HepG2 (cell line): ENCODE measurements at places on chromosomes 4 and X. TPM values are rescaled to one million over a fixed set of nuclear protein-coding genes. Genes with fewer than 3 reads are reported as not detected.

The MAGED4 gene
- polyA plus RNA-seq = 21.6 and 32.1 TPM in 2 replicates

The HSFX1 gene
- 0.08 and 0.12 TPM in 2 replicates for polyA plus RNA-seq

The GABRG1 gene
- polyA plus RNA-seq = 0.03 TPM in 1 of 2 replicates, not detected in the other

The MAGEA10 gene
- not detected in 2 replicates for polyA plus RNA-seq

The EFHC2 gene
- polyA plus RNA-seq = not detected in 2 replicates

The RASL11B gene
- polyA plus RNA-seq = 0.12 and 0.20 TPM in 2 replicates

The EDA2R gene
- 10.9 and 12.0 TPM in 2 replicates for polyA plus RNA-seq

The USP17L28 gene
- not detected in 2 replicates for polyA plus RNA-seq

The STPG2 gene
- not detected in 2 replicates for polyA plus RNA-seq

The GRXCR1 gene
- not detected in 2 replicates for polyA plus RNA-seq

The GPAT3 gene
- 1.9 and 2.4 TPM in 2 replicates for polyA plus RNA-seq

The CYP2U1 gene
- 1.3 and 1.4 TPM in 2 replicates for polyA plus RNA-seq

The DOK7 gene
- polyA plus RNA-seq = 0.03 and 0.05 TPM in 2 replicates

The SHROOM3 gene
- 0.01 TPM in 1 of 2 replicates, not detected in the other for polyA plus RNA-seq

The ADH7 gene
- polyA plus RNA-seq = not detected in 2 replicates

The GSX2 gene
- polyA plus RNA-seq = not detected in 2 replicates

The TAF7L gene
- polyA plus RNA-seq = 0.05 TPM in 1 of 2 replicates, not detected in the other

The VCX2 gene
- not detected in 2 replicates for polyA plus RNA-seq

The UNC5C gene
- polyA plus RNA-seq = not detected in 2 replicates

The RHOXF2 gene
- not detected in 2 replicates for polyA plus RNA-seq

The MED14 gene
- polyA plus RNA-seq = 15.8 and 16.3 TPM in 2 replicates

The AFAP1 gene
- 2.0 and 2.5 TPM in 2 replicates for polyA plus RNA-seq

The VEGFD gene
- 0.11 and 0.34 TPM in 2 replicates for polyA plus RNA-seq

The TRIM61 gene
- not detected in 2 replicates for polyA plus RNA-seq

The MID1 gene
- 1.1 and 1.2 TPM in 2 replicates for polyA plus RNA-seq

The AFF1 gene
- 13.8 and 15.5 TPM in 2 replicates for polyA plus RNA-seq

The TMEM150C gene
- 0.24 and 0.33 TPM in 2 replicates for polyA plus RNA-seq

The NEUROG2 gene
- polyA plus RNA-seq = not detected in 2 replicates

The MAGEC2 gene
- polyA plus RNA-seq = not detected in 2 replicates

The CFAP299 gene
- polyA plus RNA-seq = not detected in 2 replicates

The P2RY8 gene
- 1.3 and 3.1 TPM in 2 replicates for polyA plus RNA-seq

The SUPT20HL1 gene
- not detected in 2 replicates for polyA plus RNA-seq

The FABP2 gene
- polyA plus RNA-seq = 0.72 and 0.78 TPM in 2 replicates

The GPR82 gene
- polyA plus RNA-seq = not detected in 2 replicates

The CHIC2 gene
- 8.4 and 10.0 TPM in 2 replicates for polyA plus RNA-seq

The KLF8 gene
- polyA plus RNA-seq = 0.03 TPM in 1 of 2 replicates, not detected in the other

The BEX1 gene
- polyA plus RNA-seq = 26.6 and 29.4 TPM in 2 replicates

The VCX gene
- 0.13 TPM in 1 of 2 replicates, not detected in the other for polyA plus RNA-seq

The SMAD1 gene
- 11.8 and 16.6 TPM in 2 replicates for polyA plus RNA-seq

The LRP2BP gene
- polyA plus RNA-seq = 0.22 and 0.29 TPM in 2 replicates

The CFP gene
- polyA plus RNA-seq = 0.01 TPM in 1 of 2 replicates, not detected in the other

The IL15 gene
- 0.12 and 0.24 TPM in 2 replicates for polyA plus RNA-seq

The GNL3L gene
- 12.1 and 12.9 TPM in 2 replicates for polyA plus RNA-seq

The SEPTIN11 gene
- 19.8 and 28.9 TPM in 2 replicates for polyA plus RNA-seq

The IGBP1 gene
- polyA plus RNA-seq = 81.2 and 103 TPM in 2 replicates

The NAP1L3 gene
- polyA plus RNA-seq = 0.03 TPM in 2 replicates

The DDIT4L gene
- not detected in 2 replicates for polyA plus RNA-seq

The HAND2 gene
- not detected in 2 replicates for polyA plus RNA-seq

The ZNF280C gene
- polyA plus RNA-seq = 2.7 and 3.0 TPM in 2 replicates

The PPEF2 gene
- 0.01 and 0.04 TPM in 2 replicates for polyA plus RNA-seq

The GABRQ gene
- polyA plus RNA-seq = not detected in 2 replicates

The PPBP gene
- not detected in 2 replicates for polyA plus RNA-seq

The RPS6KA6 gene
- polyA plus RNA-seq = not detected in 2 replicates

The TRIM75 gene
- not detected in 2 replicates for polyA plus RNA-seq
